ENCODE measurements at places on chromosomes 2 and 18.

DNA sequence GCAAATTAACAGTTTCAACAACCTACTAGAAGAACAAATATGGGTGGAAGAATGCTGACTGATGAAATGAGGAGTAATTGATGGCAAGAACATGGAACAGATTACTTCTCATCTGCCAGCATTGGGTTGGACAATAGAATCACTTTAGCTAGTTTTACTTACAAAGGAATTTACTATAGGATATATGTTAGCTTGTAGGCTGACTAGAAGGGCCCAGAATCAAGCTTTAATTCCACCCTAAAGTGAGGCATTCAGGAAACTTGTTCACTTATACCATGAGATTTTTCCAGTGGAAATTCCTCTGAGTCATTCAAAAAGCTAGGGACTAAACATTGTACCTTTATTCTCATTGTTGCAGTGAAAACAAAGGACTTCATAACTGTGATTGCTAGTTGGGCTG, 5.0 kb upstream of the ZSWIM2 start:
- DNase-seq: no peak

- no peak for DNase-seq
These were observed 9.5 kb upstream of the SATB2 start for GRCh38 chr2:199467066-199467822.

GRCh38 chr2:66496670-66497420, 61.9 kb downstream of the MEIS1 start:
- DNase-seq: no peak

GRCh38 chr2:205700331-205701132, 18.2 kb downstream of the NRP2 start:
- DNase-seq: no peak

GRCh38 chr2:116749994-116750393, 1064.5 kb upstream of the DDX18 start:
- DNase-seq: no peak

DNA sequence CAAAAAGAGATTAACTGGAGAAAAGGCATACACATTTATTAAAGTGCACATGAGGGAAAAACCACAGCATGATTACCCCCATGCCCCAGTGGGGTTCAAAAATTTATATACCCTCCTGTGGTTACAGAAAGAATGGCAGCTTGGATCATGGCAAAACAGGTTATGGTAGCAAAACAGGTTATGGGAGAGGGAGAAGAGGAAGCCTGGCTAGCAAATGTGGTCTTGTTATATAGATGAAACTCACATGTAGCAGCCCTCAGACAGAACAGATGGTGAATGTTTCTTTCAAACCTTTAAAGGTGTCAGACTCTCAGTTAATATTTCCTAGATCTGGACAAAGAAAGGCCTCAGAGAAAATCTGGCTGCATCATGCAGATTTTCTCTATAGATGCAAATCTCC, 178.2 kb upstream of the ZC3H15 start:
- peak; percentile 14 for DNase-seq

DNA sequence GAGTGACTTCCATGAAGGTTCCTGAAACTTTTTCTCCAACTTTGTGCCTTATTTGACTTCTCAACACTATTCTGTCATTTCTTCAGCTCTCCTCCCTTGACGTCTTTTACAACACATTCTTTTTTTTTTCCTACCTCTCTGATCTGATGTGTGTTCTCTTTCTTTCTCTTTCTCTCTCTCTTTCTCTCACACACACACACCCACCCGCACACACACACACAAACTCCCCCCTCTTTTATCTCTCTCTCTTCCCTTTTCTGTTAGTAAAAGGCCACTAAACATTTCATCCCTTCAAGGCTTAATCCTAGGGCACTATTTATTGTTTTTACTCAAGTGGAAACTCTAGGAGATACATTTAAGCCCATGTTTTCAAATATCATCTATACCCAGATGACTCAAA, 107.8 kb upstream of the CNTNAP5 start:
- DNase-seq: no peak

DNA sequence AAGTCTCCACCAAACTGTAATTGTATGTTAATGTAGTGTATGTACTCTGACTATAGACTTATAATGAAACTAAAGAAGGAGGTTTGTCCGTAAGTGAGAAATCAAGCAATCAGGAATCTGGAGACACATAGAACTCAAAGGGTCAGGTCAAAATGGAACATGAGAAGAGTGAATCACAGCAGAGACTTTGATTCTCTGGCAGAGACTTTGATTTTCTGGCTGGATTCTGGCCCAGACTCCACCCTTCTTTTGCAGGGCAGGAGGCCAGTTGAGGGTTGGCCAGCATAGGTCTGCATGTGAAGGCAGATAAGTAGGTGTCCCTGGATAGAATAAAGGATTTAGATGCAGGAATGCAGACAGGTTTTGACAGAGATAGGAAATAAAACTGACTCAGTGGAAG, 11.0 kb upstream of the NCKAP5 start:
- DNase-seq: no peak

DNA sequence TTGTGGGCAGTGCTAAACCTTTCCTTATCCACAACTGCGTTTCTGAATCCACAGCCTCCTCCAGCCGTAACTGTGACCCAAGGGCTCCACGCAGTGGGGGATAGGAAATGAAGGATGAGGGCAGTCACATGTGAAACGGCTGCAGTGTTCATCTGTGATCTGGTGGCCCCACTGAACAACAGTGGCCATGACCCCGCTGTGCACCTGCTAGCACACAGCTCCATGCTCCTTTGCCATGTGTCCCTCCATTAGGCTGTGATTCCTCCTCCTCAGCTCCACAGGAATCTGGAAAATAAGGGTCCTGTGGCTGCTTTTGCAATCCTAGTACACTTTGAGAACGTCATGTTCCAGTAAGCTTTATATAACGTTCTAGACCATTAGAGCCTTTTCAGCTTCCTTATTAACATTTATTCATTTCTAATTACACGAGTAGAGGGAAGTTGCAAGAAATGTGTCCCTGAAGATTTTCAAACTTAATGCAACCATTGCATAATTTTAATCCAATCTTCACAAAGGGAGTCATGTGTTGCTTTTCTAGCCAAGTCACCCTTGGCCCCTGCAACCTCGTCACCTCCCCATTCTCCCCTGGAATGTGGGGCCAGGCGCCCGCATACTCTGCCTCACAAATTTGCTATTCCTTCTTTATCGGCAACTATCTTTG, 7.1 kb upstream of the NAPG start:
- no peak for DNase-seq

- DNase-seq: no peak
These were observed 69.7 kb downstream of the TGOLN2 start for GRCh38 chr2:85257970-85258605.

GRCh38 chr2:216117561-216118340, 8.6 kb downstream of the XRCC5 start:
- no peak for DNase-seq

DNA sequence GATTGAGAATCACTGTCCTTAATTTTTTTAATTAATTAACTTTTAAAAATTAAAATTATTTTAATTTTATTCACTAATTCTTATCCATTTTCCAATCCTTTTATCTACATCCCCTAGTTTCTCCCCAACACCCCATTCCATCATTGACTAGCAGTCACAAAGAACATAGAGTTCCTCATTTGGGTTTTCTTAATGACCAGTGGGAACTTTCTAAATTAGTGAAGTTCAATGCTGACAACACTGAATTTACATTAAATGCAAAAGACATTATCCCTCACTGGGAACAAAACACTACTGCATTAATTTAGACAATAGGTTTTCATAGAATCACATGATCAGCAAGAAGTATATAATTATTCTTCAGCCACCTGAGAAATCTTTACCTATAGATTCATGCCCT, 80.6 kb upstream of the GLS start:
- DNase-seq: no peak

DNA sequence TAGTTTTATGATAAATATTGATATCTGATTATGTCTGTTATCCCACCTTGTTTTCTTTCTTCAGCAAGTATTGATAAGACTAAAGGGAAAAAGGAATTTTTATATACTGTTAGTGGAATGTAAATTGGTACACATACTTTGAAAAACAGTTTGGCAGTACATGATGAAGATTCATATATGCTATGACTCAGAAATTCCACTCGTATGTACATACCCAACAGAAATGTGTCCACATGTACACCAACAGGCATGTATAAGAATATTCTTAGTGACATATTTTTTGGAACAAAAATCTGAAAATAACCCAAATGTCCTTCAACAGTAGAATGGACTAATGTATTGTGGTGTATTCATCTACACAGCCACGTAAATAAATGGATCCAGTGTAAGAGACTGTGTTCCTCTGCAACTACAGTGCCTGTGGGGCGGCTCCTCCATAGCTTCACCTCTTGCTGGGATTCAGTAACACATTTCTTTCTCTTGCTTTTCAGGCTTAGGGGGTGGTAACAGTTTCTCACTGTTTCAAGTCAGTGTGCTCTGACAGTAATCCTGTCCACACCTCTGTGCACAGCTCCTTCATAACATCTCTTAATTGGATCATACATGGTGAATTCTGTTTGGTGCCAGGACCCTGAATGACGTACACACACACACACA, 35.5 kb upstream of the ALMS1 start:
- no peak for DNase-seq

GRCh38 chr2:191526536-191526935, 151.4 kb upstream of the NABP1 start:
- no peak for DNase-seq

DNA sequence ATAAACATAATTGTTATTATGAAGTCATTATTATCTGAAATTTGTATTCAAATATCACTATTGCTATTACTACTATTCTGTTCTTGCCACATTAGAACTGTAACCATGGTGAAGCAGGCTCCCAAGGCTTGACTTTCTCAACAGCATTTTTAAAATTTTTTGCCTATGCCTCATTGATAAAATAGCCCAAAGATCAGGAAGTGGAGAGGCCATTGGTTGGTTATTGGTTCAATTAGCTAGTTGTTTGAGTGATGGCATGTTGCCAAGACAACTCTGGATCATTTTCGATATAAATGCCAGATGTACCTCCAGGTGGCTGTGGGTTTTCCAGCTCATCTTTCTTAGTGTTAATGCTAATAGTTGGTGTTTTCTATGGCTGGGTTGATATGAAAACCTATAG, 513.5 kb downstream of the TRIB2 start:
- no peak for DNase-seq

DNA sequence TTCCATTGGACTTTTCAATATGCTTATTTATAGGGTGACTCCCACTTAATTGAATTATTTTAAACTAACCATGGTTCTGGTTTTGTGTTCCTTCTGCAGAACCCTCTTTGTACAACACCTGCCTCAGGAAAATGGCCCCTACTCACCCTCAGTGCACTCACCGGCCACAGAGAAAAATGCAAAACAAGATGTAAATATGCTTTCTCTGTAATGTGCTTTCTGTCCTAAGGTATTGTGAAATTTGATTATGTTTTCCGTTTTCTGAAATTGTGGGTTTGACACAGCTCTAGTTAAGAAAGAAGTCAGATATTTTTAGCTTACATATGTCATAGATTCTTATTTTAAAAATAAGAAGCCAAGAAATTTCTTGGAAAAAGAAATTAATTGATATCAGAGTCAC, 357.7 kb upstream of the SMIM21 start:
- DNase-seq: no peak

DNA sequence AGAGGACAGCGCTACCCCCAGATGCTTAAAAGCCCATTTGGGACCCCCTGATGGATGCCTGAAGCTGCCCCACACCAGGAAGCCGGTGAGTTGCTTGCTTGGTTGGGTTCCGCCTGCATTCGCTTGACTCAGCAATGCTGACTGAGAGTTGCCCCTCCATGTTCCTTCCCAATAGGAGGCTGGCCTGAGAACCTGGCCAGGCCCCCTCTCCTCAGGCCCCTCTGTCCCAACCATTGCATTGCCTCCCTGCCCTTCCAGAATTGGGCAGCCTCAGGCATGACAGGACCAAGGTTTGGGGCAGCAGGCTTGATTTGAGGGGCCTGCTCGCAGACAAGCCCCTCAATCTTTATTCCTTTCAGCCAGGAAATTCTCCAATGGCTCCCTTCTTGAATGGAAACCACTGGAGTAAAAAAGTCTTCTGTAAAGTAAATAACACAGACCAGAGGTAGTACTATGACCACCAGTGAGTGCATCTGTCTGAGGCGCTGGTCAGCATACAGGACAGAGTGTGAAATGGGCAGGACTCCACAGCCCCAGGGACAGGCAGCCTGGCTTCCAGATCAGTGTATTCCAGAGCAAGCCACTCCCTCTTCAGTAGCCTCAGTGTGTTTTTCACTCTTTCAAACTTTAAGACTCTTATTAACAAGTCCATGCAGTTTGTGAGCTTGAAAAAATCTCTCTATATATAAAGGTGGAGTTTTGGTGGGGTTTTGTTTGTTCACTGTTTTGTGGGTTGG, 104.7 kb downstream of the C1QL2 start:
- DNase-seq: no peak

GRCh38 chr18:63903851-63904570, 3.7 kb upstream of the SERPINB10 start:
- no peak for DNase-seq

DNA sequence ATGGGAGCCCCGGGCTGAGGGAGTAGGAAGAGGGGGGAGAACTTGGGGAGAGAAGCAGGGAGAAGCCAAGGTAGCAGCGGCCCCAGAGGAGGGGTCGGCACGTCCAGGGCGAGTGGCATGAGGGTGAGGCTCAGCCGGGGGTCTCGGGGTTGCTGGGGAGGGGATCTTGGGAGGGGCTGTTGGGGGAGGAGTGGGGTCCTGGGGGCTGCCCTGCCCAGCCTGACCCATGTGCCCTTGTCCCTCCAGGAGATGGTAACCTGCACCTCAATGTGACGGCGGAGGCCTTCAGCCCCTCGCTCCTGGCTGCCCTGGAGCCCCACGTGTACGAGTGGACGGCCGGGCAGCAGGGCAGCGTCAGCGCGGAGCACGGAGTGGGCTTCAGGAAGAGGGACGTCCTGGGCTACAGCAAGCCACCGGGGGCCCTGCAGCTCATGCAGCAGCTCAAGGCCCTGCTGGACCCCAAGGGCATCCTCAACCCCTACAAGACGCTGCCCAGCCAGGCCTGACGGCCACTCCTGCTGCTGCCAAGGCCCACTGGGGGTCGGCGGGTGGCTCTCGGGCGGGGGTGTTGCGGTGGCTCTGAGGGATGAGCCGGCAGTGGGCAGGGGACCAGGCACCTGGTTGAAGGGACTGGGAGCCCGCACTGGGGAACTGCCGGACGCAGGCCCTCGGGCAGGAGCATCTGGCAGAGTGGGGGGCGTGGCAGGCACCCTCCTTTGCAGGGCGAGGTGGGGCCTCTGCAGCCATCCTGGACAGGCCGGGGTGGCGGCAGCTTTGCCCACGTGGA, 9.0 kb upstream of the GAL3ST2 start:
- no peak for DNase-seq

- DNase-seq: no peak
These were observed 123.6 kb upstream of the CYP26B1 start for GRCh38 chr2:72271276-72271614.

DNA sequence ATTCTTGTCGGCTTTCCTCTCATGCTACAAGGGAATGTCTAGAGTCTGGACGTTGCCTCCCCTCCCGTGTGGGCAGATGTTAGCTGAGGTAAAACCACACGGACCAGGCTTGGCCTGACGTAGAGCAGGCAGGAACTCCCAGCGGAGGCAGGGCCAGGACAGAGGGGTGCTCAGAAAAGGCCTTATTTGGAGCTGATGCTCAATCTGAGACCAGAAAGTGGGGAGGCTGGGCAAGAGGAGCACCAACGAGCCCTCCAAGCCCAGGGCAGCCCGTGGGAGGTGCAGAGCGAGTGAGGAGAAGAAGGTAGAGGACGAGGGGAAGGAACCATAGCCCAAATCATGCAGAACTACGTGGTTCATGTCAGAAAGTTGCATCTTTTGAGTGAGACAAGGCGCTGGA, 9.0 kb downstream of the TEX51 start:
- no peak for DNase-seq

- no peak for DNase-seq
These were observed 202.1 kb downstream of the CYP26B1 start for GRCh38 chr2:71945603-71945959.

All from HT-29 (cell line).